Occipital lobe (tissue), 3 donors: ENCODE measurements at places on chromosomes 16 and 17. TPM values are rescaled to one million over a fixed set of nuclear protein-coding genes. Genes with fewer than 3 reads are reported as not detected.

CD300A gene
- total RNA-seq, result 3.3 TPM

CHST6 gene
- total RNA-seq, result 0.94 TPM

SMARCD2 gene
- 13.1 TPM for total RNA-seq

KREMEN2 gene
- total RNA-seq, result not detected

KIFC3 gene
- 44.6 TPM for total RNA-seq

KRTAP16-1 gene
- not detected for total RNA-seq

AIPL1 gene
- total RNA-seq, result not detected

PRRT2 gene
- total RNA-seq, result 20.6 TPM

ABCC11 gene
- 0.16 TPM for total RNA-seq
